GM12878 (cell line): ENCODE measurements at places on chromosomes 6 and 20. TPM values are rescaled to one million over a fixed set of nuclear protein-coding genes. Genes with fewer than 3 reads are reported as not detected.

GRCh38 chr6:132198040-132198439 is 203.2 kb downstream of the MOXD1 start:
- no peak overlapping the region for H3K4me3 ChIP-seq
- H3K27ac ChIP-seq, result no peak overlapping the region
- H3K27me3 ChIP-seq, result no peaks in the 10 kb centered on the region

DNA sequence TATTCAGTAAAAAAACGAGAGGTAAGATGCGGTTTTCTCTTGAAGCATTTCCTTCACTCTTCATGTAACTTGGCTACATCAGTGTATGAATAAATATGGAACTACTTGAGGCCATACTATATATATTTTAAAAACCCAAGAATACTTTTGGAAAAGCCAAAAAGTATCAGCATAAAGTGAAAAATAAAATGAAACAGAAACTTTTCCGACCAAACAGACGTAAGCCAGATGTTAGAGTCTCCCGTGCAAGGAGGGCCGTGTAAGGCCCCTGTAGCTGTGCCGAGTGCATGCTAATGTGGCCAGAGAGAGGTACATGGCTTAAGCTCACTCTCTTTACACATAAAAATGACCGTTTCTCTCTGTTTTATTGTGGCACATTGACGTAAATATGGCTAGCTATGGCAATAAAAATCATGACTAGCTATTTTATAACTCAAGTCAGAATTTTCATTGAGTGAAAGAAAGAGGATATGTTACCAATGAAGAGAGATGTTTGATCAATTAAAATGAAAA is 140.1 kb upstream of the GMDS start:
- no peak overlapping the region for H3K4me3 ChIP-seq
- H3K36me3 ChIP-seq, result no peaks in the 10 kb centered on the region
- no peak overlapping the region for H3K27ac ChIP-seq
- no peaks in the 10 kb centered on the region for H3K4me1 ChIP-seq
- no peak for DNase-seq
- H3K27me3 ChIP-seq, result no peaks in the 10 kb centered on the region

DNA sequence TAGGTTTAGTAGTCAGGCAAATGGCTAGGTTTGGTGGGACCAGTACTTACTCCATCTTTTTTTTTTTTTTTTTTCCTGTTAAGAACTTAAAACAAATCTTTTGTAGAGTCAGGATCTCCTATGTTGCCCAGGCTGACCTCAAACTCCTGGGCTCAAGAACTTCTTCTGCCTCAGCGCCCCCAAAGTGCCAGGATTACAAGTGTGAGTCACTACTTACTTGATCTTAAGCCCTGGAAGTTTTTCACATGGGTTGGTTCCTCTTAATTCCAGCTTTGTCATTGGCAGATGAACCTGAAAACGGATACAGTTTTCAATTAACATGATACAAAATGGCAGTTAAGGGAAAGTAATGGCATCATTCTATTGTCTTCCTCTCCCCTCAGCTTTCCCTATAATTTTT is 179.4 kb upstream of the JAG1 start:
- H3K36me3 ChIP-seq, result no peaks in the 10 kb centered on the region
- H3K27me3 ChIP-seq, result no peaks in the 10 kb centered on the region; the same call in 1 of the 2 replicates
- DNase-seq, result no peak

DNA sequence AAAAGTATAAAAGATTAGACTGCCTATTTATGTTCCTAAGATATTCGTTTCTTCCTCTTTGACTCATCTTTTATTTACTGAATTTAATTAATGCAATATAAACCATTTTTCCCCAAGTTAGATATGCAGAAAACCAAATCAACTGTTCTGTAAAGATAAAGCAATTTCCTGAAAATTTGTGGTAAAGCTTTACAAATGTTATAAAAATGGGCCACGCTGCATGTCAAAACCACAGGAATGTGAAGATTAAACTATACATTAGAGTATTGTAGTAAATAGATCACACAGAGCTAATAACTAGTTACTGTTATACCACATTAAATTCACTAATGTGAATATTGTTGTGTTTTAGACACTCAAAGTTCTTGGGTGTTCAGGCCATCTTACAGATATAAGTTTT is 83.4 kb downstream of the OPN5 start:
- no peaks in the 10 kb centered on the region for H3K27me3 ChIP-seq
- no peak for DNase-seq
- H3K27ac ChIP-seq, result no peak overlapping the region
- H3K4me1 ChIP-seq, result no peaks in the 10 kb centered on the region
- H3K36me3 ChIP-seq, result no peaks in the 10 kb centered on the region

DNA sequence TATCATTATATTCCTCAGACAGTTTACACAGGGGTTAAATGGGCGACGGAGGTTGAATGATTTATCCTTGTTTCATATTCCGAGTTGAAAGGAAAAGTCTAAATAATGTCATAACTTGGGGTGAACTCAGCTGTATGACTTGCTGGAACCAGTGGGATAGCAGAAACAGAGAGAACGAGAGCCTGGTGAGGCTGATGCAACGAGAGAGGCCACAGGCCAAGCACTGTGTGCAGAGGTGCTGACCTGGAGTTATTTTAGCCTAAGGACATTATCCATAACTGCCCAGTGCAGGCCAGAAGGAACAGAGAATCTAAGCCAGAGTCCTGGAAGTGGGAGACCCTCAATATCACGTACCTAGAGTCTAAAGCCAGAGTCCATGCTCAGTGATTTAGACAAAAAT is 394.9 kb downstream of the MAFB start:
- no peak overlapping the region for H3K27ac ChIP-seq
- H3K27me3 ChIP-seq, result no peaks in the 10 kb centered on the region
- H3K4me1 ChIP-seq, result no peaks in the 10 kb centered on the region
- no peaks in the 10 kb centered on the region for H3K36me3 ChIP-seq

GRCh38 chr6:111914617-111915016 is 41.4 kb upstream of the FYN start:
- no peaks in the 10 kb centered on the region for H3K36me3 ChIP-seq
- no peaks in the 10 kb centered on the region for H3K27me3 ChIP-seq
- H3K4me3 ChIP-seq, result no peak overlapping the region

DNA sequence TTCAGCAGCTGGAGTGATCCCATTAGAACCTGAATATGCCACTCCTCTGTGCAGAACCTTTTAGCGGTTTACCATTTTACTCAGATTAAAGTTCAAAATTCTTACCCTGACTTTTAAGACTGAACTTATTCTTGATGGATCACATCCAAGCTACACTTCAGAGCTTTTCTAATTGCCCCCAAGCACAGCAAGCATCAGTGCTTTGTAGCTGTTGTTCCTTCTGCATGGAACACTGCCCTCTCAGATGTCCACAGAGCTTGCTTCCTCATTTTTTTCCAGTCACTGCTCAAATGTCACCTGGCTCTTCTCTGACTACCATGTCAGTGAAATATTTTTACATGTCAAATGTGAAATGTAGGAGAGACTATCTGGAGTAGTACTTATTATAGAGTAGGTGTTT is 1.6 kb upstream of the SLC35B3 start:
- H3K27me3 ChIP-seq, result no peaks in the 10 kb centered on the region
- H3K4me1 ChIP-seq, result no peaks in the 10 kb centered on the region
- H3K4me3 ChIP-seq, result no peak overlapping the region
- no peaks in the 10 kb centered on the region for H3K36me3 ChIP-seq

- no peaks in the 10 kb centered on the region for H3K4me1 ChIP-seq
- H3K4me3 ChIP-seq, result no peak overlapping the region
- H3K27ac ChIP-seq, result no peak overlapping the region
- no peaks in the 10 kb centered on the region for H3K36me3 ChIP-seq
- no peaks in the 10 kb centered on the region; the same call in 1 of the 2 replicates for H3K27me3 ChIP-seq
Observed at GRCh38 chr20:2761885-2762284, 38.5 kb downstream of the CPXM1 start.

- no peak overlapping the region for H3K27ac ChIP-seq
- peaks cover 9% of the 10 kb centered on the region for H3K4me1 ChIP-seq
- no peak overlapping the region for H3K4me3 ChIP-seq
- DNase-seq, result no peak
- H3K36me3 ChIP-seq, result no peaks in the 10 kb centered on the region
Observed at GRCh38 chr6:29510202-29510601, 22.4 kb upstream of the MAS1L start.

DNA sequence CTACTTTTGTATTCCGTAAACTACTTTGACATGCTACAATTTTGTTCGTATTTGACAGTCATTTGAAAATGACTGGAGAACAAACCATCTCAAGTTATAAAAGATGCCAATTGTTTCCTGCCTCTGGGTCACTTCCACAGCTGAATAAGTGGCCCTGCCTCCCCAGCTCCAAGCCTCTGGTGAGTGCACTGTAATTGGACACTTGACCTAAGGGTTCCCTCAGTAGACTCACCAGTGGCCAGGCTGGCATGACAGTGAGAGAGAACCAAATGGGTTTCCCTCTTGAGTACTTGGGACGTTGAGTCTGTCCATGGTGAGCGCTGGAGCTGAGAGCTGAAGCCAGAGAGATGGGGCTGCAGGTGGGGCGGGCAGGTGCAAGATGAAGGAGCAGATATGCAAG is 57.1 kb downstream of the SLC35D3 start:
- H3K27me3 ChIP-seq, result no peaks in the 10 kb centered on the region; the same call in none of the 2 replicates
- H3K36me3 ChIP-seq, result no peaks in the 10 kb centered on the region
- no peaks in the 10 kb centered on the region for H3K4me1 ChIP-seq

DNA sequence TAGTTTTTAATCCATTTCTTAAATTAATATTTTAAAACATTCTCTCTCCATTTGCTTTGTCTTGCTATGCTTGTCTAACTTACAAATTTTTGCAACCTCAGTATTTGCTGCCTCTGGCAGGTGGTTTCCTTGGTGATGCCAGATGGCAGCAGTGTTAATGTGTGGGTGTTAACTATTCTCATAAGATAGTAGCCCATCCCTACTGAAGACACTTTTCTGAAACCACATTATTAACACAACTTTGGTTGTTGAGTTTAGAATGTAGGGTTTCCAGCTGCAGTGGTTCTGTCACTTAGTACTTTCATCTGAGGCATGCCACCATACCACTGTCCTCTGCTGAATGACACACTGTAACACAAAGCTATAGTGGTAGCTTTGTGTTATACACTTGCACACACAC is 75.1 kb downstream of the MYO6 start:
- DNase-seq, result peak; percentile 16
- no peak overlapping the region for H3K27ac ChIP-seq
- H3K36me3 ChIP-seq, result no peaks in the 10 kb centered on the region
- no peaks in the 10 kb centered on the region for H3K4me1 ChIP-seq
- H3K27me3 ChIP-seq, result no peaks in the 10 kb centered on the region

DNA sequence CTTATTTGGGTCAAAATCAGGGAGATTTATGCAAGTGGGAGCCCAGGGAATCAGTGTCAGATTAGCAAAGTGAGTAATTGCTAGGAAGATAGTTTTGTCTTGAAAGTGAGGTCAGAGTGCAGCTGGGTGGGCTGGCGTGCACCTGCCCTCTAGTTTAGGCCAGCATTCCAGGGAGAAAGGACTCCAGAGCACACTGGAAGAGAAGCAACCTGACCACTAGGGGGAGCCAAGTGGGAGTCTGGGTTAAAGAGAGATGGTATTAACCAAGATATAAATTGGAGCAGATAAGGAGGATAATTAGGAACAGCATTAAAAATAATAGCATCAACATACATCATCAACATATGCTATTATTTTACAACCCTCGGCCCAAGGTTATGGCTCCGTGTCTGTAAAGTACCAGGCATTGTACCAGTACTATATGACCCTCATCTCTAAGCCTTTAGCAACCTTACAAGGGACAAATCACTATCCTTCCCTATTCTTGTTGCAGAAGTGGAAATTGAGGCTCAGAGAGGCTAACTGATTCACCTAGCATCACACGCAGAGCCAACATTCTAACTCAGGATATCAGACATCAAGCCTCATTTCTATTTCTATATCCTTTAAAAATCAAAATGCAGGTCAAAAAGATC is 57.8 kb downstream of the SLC2A10 start:
- H3K4me1 ChIP-seq, result no peaks in the 10 kb centered on the region
- no peaks in the 10 kb centered on the region; the same call in 1 of the 2 replicates for H3K27me3 ChIP-seq
- no peak for DNase-seq
- H3K27ac ChIP-seq, result no peak overlapping the region
- no peak overlapping the region for H3K4me3 ChIP-seq

- no peaks in the 10 kb centered on the region for H3K4me1 ChIP-seq
- no peak for DNase-seq
- no peak overlapping the region for H3K4me3 ChIP-seq
- H3K27ac ChIP-seq, result no peak overlapping the region
Observed at GRCh38 chr6:2055911-2056310, 189.5 kb downstream of the GMDS start.

GRCh38 chr6:36677753-36678487 is 594 bp upstream of the CDKN1A start:
- no peak for DNase-seq
- peaks cover 39% of the 10 kb centered on the region for H3K4me1 ChIP-seq
- H3K36me3 ChIP-seq, result no peaks in the 10 kb centered on the region; the same call in none of the 2 replicates
- H3K27ac ChIP-seq, result peak overlapping the region; percentile 88

DNA sequence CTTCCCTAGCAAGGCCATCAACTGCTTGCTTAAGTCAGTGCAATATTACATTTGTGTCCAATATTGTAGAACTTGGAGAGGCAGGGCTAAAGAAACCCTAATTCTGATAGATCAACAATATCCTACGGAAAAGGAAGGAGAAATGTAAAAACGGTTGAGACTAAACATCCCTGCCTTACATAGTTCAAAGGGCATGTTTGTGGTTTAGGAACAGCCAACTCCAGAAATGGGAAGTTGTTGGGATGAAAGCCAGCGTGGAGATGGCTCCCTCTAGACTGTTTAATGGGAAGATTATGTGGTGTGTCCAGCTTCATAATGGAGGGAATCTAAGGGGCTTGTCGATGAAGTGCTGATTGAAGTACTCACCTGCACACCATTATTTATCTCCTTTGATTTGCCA is 145.3 kb upstream of the TENT5A start:
- no peaks in the 10 kb centered on the region for H3K27me3 ChIP-seq
- no peak overlapping the region for H3K27ac ChIP-seq
- H3K36me3 ChIP-seq, result no peaks in the 10 kb centered on the region
- no peak overlapping the region for H3K4me3 ChIP-seq
- no peak for DNase-seq

DNA sequence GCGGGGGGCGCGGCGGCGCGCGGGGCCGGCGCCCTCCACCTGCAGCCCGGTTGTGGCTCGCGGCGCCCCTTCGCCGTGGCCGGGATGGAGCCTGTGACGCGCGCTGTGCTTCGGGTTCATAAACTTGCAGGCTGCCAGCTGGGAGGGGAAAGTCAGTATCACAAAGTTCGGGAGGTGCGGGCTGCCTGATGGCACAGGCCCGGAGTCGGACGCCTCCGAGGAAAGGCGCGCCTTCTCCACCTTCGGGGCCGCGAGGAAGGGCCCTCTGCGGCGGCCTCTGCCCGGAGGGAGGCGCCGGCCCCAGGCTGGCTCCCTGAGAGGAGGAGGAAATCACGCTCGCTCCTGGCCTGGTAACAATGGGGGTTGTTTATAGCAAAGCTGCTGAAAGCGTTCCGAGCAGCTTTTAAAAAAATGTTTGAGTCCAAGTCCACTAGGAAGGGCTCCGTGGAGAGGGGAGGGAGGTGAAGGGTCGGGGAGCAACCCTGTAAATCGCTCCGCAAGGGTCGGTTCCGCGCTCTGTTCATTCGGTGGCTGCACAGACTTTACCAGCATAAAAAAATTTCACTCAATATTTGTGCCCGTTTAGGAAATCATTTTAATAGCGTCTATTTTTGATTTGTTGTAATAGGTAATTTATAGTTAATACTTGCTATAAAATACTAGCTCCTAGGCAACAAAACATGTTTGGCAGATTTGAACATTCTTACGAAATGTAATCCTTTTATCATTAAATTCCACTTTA is 1.0 kb downstream of the AFDN start:
- DNase-seq, result no peak
- peak overlapping the region; percentile 83 for H3K4me3 ChIP-seq
- no peaks in the 10 kb centered on the region; the same call in none of the 2 replicates for H3K27me3 ChIP-seq
- H3K4me1 ChIP-seq, result peaks cover 23% of the 10 kb centered on the region
- H3K27ac ChIP-seq, result peak overlapping the region; percentile 38; the same call in 1 of the 2 replicates
- H3K36me3 ChIP-seq, result no peaks in the 10 kb centered on the region

Gene OTOR
- total RNA-seq, result not detected in 2 replicates

Gene OPRM1
- not detected in 2 replicates for total RNA-seq

Gene PI16
- total RNA-seq, result not detected in 2 replicates
